ENCODE measurements at places on chromosomes 5 and 9.
A peak's percentile ranks its signal among the peaks of the same experiment; 100 is the strongest.

GRCh38 chr5:1497795-1498622, 25.8 kb downstream of the LPCAT1 start:
- no peak for DNase-seq

GRCh38 chr5:36733183-36733582, 126.8 kb downstream of the SLC1A3 start:
- no peak for DNase-seq

GRCh38 chr5:55634866-55635265, 77.3 kb downstream of the SLC38A9 start:
- peak; percentile 18 for DNase-seq

DNA sequence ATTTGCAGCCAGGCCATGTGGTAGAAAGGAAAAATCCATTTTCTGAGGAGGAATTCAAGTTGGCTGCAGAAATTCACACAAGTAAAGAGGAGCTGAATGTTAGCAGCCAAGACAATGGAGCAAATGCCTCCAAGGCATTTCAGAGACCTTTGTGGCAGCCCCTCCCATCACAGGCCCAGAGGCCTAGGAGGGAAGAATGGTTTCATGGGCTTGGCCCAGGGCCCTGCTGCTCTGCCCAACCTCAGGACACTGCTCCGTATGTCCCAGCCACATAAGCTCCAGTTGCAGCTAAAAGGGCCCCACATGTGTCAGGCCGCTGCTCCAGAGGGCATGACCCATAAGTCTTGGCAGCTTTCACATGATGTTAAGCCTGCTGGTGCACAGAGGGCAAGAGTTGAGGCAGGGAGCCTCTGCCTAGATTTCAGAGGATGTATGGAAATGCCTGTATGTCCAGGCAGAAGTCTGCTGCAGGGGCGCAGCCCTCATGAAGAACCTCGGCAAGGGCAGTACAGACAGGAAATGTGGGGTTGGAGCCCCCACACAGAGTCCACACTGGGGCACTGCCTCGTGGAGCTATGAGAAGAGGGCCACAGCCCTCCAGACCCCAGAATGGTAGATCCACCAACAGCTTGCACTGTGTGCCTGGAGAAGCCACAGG, 144.2 kb upstream of the EPB41L4A start:
- DNase-seq = no peak

GRCh38 chr5:146744068-146744745, 134.3 kb downstream of the PPP2R2B start:
- DNase-seq = peak; percentile 34

GRCh38 chr5:56641635-56642260, 173.6 kb upstream of the MAP3K1 start:
- DNase-seq = no peak

DNA sequence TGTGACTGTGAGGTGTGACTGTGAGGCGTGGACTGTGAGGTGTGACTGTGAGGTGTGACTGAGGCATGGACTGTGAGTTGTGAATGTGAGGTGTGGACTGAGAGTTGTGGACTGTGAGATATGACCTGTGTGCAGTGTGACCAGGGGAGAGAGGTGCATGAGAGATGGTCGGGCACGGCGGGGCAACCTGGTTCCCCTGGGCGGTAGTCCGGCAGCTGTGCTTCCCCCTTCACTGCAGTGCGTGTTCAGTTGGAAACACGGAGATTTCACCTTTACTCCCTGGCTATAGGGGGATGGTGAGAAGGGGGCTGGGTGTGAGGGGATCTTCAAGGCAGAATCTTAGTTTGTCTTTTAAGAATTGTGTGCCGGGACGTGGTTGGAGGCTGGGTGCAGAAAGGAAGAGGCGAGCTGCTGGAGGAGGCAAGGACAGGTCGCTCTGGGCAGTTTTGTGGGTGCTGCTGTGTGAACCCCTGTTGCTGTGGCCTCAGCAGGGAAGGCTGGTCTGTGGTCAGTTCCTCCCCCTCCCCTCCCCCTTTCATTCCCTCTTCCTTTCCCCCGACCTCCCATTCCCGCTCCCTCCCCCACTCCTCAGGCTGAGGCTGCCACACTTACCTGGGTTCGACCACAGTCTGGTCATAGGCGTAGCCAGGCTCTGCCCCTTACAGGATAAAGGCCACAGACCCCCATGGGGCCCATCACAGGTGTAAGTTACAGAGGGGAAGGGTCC, 39.3 kb downstream of the CEP72 start:
- DNase-seq = no peak

DNA sequence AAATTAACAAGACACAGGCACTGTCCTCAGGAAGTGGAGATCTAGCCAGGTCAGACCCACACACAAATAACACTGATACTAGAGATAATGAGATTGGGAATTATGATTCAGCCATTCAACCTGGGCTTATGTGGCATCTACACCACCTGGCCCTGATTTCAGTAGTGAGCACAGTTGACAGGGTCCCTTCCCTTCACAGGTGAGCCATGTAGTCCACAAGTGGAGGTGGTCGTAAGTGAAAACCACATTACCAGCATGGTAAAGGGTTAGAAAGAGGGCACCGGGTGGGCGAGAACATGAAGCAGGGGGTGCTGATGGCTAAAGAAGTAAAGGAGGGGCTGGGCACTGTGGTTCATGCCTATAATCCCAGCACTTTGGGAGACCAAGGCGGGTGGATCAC, 48.3 kb upstream of the IL17B start:
- DNase-seq = peak; percentile 19

DNA sequence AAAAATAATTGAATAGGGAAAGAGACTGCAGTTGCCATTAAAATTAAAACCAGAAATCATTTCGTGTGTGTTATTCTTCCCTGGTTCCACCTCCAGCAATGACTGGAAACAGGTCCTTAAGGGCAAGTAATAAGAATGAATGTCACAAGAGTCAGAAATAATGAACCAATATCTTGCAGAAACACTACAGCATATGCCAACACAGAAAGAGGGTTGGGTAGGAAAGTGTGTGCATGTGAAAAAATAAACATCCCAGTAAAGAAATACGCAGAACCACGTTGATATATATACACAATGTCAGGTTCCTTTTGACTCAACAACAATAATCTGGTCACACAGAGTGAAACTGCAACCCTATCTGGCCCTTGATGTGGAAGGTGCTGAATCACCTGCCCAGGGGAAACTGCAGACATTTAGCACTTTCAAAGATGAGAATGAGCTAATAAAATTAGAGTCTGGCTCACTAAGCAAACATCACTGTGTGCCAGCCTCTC, 15.0 kb downstream of the HMHB1 start:
- peak; percentile 12 for DNase-seq

- DNase-seq = no peak
These were observed 74.1 kb downstream of the GALNT10 start for GRCh38 chr5:154264549-154265196.

DNA sequence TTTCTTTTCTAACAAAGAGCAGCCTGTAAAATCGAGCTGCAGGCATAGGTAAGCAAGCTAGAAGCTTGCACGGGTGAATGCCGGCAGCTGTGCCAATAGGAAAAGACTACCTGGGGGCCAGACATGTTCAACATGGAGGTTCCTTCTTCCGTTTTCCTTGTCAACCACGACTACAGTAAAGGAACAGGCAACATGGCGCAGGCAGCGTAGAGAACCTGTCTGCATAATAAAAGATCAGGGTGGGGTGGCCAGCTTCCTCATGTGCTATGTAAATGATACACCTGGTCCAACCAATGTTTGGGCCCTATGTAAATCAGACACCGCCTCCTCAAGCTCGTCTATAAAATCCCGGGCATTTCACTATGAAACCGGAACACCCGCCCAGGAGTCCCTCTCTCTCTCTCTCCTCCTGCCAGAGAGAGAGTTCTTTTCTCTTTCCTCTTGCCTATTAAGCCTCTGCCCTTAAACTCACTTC, 103.8 kb upstream of the LIFR start:
- no peak for DNase-seq

- no peak for DNase-seq
These were observed 226.4 kb upstream of the ISL1 start for GRCh38 chr5:51156838-51157237.

All from EH (cell line).